ENCODE measurements at places on chromosomes 16 and 17.
A peak's percentile ranks its signal among the peaks of the same experiment; 100 is the strongest.

- DNase-seq: peak; percentile 75
These were observed 28.1 kb upstream of the ITGA2B start for GRCh38 chr17:44417553-44417952.

DNA sequence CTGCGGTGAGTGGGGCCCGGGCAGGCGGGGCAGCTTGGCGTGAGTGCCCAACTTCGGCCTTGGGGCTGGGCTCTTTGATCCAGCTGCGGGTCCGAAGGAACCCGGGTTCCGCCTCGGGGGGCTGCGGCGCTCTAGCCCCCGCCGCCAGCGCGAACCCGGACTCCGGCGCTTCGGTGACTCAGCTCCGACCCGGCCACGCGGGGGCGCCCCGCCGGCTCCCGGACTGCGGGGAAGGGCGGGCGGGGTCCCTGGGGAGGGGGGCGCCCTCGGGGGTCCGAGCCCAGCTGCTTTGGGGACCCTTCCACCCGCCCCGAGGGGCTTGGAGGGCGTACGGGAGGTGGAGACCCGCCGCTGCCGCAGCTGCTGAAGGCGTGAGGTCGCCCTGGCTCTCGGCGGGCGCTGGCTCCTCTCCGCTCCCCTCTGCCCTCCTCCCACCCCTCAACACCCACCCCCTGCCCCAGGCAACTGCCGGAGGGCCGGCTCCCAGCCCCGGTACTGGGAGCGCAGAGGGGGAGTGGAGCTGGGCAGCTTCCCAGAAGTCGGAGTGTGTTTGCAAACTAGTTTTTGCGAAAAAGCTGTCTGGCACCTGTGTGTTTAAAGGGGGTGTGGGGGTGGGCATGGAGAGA, 516 bp downstream of the CPNE2 start:
- DNase-seq: peak; percentile 28

- no peak for DNase-seq
These were observed 11.6 kb upstream of the MPRIP start for GRCh38 chr17:17030515-17031211.

DNA sequence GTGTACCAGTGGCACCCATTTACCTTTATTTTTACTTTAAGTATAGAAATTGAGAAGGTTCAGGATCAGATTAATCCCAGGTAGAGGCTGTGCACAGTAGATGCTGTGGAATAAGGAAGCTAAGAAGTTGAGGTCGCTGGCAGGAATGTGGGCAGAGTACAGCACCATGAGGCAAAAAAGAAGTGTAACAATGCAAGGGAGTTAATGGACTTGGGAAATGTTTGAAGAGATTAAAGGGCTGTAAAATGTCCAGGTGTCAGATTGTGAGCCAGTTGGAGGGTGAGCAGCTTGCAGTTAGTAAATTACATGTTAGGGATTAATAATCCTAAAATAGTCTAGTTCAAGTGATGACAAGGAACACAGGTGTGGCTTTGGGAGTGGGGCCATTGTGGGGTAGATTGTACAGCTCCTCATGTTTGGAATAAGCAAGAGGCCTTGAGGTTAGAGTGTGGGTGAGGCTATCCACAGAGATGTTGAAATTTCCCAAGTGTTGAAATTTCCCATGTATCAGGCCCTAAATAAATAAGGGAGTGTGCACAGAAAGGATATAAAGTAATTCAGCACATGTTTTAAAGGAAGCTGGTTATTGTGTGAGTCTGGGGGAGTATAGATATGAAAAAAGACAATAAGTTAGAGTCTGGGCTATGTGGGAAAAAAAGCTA, 21.5 kb downstream of the TAT start:
- DNase-seq: no peak

GRCh38 chr17:1557355-1558095, 5.1 kb downstream of the PITPNA start:
- no peak for DNase-seq

- DNase-seq: peak; percentile 76
These were observed 10.9 kb downstream of the NHERF1 start for GRCh38 chr17:74759243-74759801.

- DNase-seq: no peak
These were observed 12.4 kb upstream of the TRIM25 start for GRCh38 chr17:56926270-56926669.

- peak; percentile 72 for DNase-seq
These were observed 25.0 kb downstream of the XPO6 start for GRCh38 chr16:28186752-28187151.

DNA sequence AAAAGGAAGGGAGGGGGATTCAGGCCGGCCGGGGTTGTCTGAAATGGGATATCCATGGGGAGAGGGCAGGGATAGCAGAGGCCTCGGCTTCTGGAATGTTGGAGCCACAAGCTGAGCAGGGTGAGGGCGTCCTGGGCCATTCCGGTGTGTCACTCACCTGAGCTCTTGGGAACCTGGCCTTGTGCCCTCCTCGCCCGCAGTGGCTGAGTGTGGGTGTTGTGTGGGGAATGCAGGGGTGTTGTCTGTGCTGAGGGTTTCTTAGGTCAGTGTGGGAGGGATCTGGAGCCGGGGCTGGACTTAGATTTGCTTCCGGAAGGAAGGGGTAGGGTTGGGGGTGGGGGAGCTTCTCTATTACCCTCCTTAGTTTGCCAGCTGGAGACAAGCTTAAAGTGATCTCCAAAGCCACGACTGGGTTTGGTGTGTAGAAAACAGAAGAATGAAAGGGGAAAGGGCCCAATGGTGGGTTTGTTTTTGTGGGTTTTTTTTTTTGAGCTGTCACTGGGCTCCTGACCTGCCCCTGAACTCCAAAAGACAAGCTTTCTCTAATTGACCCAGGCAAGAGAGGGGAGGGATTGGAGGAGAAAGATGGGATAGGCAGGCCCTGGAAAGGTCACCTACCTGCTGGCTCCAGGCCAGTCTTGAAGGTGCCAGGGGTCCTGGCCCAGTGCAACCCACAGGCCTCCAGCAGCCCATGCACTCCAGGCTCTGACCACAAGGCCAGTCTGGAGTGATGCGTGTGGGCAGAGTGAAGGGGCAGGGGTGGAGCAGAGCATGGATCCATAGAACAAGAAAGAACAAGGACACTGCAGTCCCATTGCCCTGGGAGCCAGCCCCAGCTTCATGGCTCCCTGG, at the start of gene SULT1A2:
SULT1A2 (minus strand) TSS at position 211 of the 852 bp plus-strand sequence. CDS start 1,120 bp downstream, outside the sequence.
- DNase-seq: no peak

GRCh38 chr16:87973717-87974116, 22.5 kb downstream of the BANP start:
- DNase-seq: no peak

DNA sequence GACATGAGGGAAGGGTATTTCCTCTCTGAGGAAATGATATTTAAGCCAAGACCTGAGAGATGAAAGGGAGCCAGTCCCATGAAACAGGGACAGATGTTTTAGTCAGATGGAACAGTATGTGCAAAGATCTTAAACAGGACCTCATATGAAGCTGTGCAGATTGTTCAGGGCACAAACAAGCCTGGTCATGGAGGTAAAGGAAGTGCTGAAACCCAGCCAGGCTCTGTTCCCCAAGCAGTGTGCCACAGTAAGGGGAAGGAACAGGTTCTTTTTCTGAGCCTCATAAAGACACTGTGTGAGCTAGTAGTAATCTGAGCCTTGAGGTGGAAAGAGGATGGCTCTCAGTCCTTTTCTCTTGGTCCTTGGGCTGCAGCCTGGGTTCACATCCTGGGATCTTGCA, 159.9 kb downstream of the ANKFN1 start:
- no peak for DNase-seq

DNA sequence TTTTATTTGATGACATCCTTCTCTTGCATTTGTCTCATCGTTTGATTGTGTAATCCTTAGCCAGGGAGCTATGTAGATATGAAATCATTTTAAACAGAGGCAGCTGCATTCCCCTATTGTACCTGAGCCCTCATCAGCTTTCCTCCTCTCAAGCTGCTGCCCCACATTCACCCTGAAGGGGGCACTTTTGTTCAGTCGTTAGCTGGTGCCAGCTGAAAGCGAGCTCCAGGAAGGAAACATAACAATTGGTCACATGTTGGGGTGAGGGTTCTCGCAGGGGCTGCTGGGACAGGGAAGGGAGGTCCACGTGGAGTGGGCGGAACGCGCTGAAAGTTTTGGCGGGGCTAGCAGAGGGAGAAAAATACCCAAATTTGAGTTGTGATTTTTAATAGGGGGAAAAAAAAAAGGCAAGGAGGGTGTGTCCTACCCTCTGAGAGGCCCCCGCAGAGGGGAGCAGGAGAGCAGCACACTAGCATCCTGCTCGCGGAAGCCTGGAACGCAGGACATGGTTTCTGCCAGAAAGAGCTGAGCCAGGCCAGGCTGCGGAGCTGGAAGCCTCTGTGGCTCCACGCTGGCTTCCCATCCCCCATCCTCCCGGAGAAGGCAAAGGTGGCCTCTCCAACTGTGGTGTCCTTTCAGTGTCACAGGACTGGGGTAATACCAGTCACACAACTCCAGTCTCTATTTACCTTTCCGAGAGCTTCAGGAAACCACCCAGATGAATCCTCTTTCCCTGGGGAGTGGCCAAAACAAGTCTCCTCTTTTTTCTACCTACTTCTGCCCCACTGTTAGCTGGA, 8.5 kb upstream of the MSL1 start:
- DNase-seq: peak; percentile 97

DNA sequence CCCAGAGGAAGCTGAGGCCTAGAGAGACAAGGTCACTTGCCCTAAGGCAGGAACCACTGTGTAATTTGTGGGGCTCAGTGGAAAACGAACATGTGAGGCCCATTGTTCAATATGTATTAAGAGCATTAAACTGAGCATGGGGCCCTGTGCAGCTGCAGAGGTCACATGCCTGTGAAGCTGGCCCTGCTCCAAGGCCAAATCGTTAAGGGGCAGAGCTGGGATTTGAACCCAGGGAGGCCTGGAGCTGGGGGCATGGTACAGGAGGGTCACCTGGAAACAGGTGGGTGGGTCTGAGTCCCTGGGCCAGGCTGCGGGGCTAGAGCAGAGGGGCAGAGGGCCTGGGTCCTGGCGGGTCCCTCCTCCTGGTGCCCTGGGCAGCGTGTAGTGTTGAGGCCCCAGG, 19.7 kb downstream of the C16orf74 start:
- no peak for DNase-seq
